ENCODE measurements at places on chromosomes 1 and 21. TPM values are rescaled to one million over a fixed set of nuclear protein-coding genes. Genes with fewer than 3 reads are reported as not detected.

DNA sequence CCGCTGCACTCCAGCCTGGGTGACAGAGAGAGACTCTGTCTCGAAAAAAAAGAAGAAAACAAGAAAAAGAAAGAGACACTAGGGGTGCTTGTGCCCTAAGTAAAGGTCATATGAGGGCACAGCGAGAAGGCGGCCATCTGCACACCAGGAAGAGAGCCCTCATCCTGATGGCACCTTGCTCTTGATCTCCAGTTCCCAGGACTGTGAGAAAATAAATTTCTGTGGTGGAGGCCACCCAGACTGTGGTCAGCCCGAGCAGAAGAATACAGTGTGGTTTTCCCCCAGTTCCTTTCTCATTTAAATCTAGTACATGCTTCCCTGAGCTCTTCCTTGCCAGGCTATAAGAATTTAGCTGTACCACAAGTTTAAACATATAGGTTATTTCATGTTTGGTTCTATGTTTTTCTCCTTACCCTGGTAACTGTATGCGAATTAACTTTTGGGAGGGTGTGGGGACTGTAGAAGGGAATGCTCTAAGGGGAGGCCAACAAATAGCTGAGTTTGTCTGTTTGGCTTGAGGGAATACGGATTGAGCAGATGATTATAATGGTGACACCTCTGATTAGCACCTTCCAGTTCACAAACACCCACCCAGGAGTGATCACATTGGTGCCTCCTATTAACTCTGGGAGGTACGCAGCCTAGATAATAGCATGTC, 119.6 kb upstream of the ERRFI1 start:
- H3K4me3 ChIP-seq = no peak overlapping the region
- H3K4me1 ChIP-seq = 0 out of 2 replicates have a peak, but pooled peaks cover 3% of the 10 kb centered on the region
- H3K27me3 ChIP-seq = no peaks in the 10 kb centered on the region
- no peak overlapping the region for H3K27ac ChIP-seq
- no peaks in the 10 kb centered on the region for H3K36me3 ChIP-seq

Gene FLG2
- not detected for total RNA-seq

Gene SH3BGR
- 1.6 TPM for total RNA-seq

- peaks cover 11% of the 10 kb centered on the region for H3K4me1 ChIP-seq
- H3K27ac ChIP-seq = no peak overlapping the region
- H3K4me3 ChIP-seq = no peak overlapping the region
- peaks cover 2% of the 10 kb centered on the region for H3K36me3 ChIP-seq
- H3K27me3 ChIP-seq = no peaks in the 10 kb centered on the region
Observed at GRCh38 chr1:10071640-10072039, 38.9 kb downstream of the UBE4B start.

Gene APOBEC4
- not detected for total RNA-seq

DNA sequence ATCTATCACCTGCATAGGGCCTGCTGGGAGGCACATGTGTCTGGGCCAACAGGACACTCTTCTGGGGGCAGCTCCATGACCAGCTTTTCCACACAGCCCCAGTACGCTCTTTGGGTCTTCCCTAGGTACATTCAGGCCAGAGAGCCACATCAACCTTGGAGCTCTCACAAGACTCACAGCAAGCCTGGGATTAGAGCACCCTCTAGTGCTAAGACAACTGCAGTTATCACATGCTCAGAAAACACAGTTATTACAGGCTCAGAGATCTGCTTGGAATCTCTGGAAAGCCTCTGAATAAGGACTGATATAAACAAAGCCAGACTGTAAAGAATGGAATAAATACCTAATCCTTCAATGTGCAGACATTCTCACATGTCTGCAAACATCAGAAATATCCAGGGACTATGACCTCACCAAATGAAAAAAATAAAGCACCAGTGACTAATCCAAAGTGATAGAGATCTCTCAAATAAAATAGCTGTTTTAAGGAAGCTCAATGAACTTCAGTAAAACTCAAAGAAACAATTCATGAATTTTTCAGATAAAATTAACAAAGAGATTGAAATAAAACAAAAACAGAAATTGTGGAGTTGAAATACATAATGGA, 563.9 kb upstream of the NR5A2 start:
- H3K27ac ChIP-seq = no peak overlapping the region
- no peaks in the 10 kb centered on the region for H3K36me3 ChIP-seq
- no peak overlapping the region for H3K4me3 ChIP-seq
- no peaks in the 10 kb centered on the region for H3K27me3 ChIP-seq
- DNase-seq = peak; percentile 82

GRCh38 chr1:78045926-78046778, at the start of gene GIPC2:
TSS of gene GIPC2 (plus strand) at chr1:78045966. CDS start at chr1:78046095, 129 bp downstream.
- H3K36me3 ChIP-seq = no peaks in the 10 kb centered on the region
- H3K4me1 ChIP-seq = no peaks in the 10 kb centered on the region
- H3K27ac ChIP-seq = no peak within 1 kb of the TSS
- peaks cover 23% of the 10 kb centered on the region for H3K27me3 ChIP-seq
- peak within 1 kb of the TSS; percentile 43 for H3K4me3 ChIP-seq

Gene DRAXIN
- total RNA-seq = under 0.01 TPM

Gene TMEM200B
- total RNA-seq = 4.8 TPM

- no peak overlapping the region for H3K27ac ChIP-seq
- peaks cover 10% of the 10 kb centered on the region for H3K36me3 ChIP-seq
- no peaks in the 10 kb centered on the region for H3K27me3 ChIP-seq
Observed at GRCh38 chr1:53826367-53826766, 11.7 kb downstream of the NDC1 start.

GRCh38 chr1:158067662-158068061, 74.2 kb downstream of the KIRREL1 start:
- peaks cover 26% of the 10 kb centered on the region for H3K4me1 ChIP-seq
- H3K4me3 ChIP-seq = no peak overlapping the region
- no peak overlapping the region for H3K27ac ChIP-seq

- H3K36me3 ChIP-seq = no peaks in the 10 kb centered on the region
- H3K27ac ChIP-seq = no peak overlapping the region
- no peaks in the 10 kb centered on the region for H3K4me1 ChIP-seq
- no peak for DNase-seq
- H3K27me3 ChIP-seq = peaks cover 58% of the 10 kb centered on the region
- no peak overlapping the region for H3K4me3 ChIP-seq
Observed at GRCh38 chr1:10779841-10780240, 16.6 kb downstream of the CASZ1 start.

DNA sequence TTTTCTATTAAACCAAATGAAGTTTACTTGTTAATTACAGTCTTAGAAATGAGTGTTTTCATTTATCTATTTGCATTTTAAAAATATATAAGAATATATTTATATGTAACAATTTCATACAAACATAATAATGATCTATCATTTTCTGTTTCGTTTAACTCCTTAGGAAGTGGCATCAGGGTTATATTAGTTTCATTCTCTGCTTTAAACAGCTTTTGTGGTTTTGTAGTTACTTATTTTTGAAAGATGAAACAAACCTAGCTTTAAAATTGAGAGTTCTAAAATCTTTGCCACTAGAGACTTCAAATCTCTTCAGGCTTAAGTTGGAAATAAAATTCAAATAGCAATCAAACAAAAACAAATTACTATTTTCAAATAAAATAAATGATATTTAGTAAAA, 2110.6 kb downstream of the MRPL39 start:
- H3K27me3 ChIP-seq = no peaks in the 10 kb centered on the region
- no peak overlapping the region for H3K27ac ChIP-seq
- H3K4me3 ChIP-seq = no peak overlapping the region

Gene TGFB2
- total RNA-seq = 5.3 TPM

Gene KIF26B
- total RNA-seq = 0.83 TPM

GRCh38 chr1:78142736-78143135, 97.0 kb downstream of the GIPC2 start:
- no peaks in the 10 kb centered on the region for H3K36me3 ChIP-seq
- H3K27ac ChIP-seq = no peak overlapping the region
- H3K4me1 ChIP-seq = no peaks in the 10 kb centered on the region
- no peak overlapping the region for H3K4me3 ChIP-seq
- no peaks in the 10 kb centered on the region for H3K27me3 ChIP-seq

Gene PLA2G2C
- total RNA-seq = not detected

GRCh38 chr1:176896216-176896615, 268.3 kb downstream of the ASTN1 start:
- DNase-seq = no peak
- no peak overlapping the region for H3K27ac ChIP-seq
- no peak overlapping the region for H3K4me3 ChIP-seq
- no peaks in the 10 kb centered on the region for H3K27me3 ChIP-seq

Gene CD84
- total RNA-seq = not detected

Gene CLEC20A
- not detected for total RNA-seq

Gene AMY2A
- total RNA-seq = not detected

DNA sequence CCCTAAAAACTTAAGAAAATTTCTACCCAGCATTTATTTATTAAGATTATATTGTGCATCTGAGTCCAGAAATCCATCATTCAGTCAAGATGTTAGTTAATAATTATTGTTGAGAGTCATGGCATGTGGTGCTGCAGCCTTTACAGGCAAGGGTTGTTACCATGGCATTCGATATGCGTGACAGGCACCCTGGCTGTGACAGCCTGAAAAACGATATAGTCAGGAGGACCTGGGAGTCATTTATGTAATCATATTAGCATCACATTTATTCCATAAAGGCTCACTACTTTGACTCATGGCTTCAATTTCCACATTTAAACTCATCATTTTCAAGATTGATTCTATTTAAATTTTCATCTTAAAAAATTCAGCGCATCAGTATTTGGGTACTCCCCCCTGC, 68.0 kb downstream of the CACHD1 start:
- no peak for DNase-seq
- no peak overlapping the region for H3K27ac ChIP-seq

DNA sequence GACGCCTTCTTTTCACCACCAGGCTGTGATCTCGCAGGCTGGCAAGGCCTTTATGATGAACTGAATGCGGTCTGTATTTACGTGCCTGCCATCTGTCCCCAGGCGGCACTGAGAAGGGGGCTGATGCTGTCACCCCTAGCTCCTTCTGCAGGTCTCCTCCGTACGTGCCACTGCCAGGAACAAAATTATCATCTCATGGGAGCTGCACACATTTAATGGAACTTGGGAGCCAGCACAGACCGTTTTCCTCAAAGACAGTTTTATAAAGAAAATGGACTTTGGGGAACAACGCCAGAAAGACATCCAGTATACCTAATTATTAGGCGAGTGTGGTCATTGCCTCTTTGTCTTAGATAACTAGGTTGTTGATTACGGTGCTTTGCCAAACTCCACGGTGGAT, 434.5 kb downstream of the KIF26B start:
- H3K36me3 ChIP-seq = no peaks in the 10 kb centered on the region
- H3K4me1 ChIP-seq = peaks cover 5% of the 10 kb centered on the region
- no peak overlapping the region for H3K27ac ChIP-seq
- no peaks in the 10 kb centered on the region for H3K27me3 ChIP-seq
- H3K4me3 ChIP-seq = no peak overlapping the region

DNA sequence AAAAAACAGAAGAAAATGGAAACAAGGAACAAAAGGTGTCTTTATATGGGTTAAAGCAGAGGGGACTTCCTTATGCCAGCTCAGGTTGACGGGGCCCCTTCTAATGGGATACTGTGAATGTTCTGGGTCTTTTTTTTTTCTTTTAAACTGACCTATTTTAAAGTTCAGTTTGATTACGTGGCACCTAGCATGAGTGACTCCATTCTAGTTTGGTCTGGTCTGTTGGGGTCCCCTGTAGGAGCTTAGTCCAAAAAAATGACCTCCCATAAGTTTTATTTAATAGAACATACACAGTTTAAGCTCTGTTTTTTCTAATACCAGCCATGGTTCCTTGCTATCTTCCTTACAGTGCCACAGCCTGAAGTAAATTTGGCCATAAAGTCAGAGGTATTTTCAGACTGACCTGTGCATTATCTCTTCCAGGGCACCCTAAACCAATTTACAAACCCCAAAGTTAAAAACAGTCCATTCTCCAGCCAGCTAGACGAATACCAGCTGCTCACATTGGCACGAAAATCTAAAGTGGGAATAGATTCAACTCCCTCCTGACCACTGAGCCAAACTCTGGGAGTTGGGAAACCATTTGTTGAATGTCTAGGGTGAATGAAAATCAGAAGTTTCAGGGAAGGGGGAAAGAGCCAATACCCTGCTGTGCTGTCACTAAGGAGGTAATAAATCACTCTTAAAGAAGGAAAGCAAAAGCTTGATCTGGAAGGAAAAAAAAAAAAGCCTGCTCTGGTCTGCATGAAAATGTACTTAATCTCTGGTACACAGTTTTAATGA, 42.4 kb downstream of the AKNAD1 start:
- DNase-seq = peak; percentile 38
- no peaks in the 10 kb centered on the region for H3K27me3 ChIP-seq
- peak overlapping the region; percentile 28 for H3K27ac ChIP-seq
- H3K4me1 ChIP-seq = peaks cover 12% of the 10 kb centered on the region
- no peak overlapping the region for H3K4me3 ChIP-seq
- peaks cover 7% of the 10 kb centered on the region for H3K36me3 ChIP-seq

GRCh38 chr1:6040444-6040843, 5.2 kb upstream of the KCNAB2 start:
- no peak for DNase-seq
- no peak overlapping the region for H3K27ac ChIP-seq
- no peaks in the 10 kb centered on the region for H3K36me3 ChIP-seq
- peaks cover 7% of the 10 kb centered on the region for H3K27me3 ChIP-seq
- H3K4me1 ChIP-seq = no peaks in the 10 kb centered on the region

GRCh38 chr1:235892734-235893413, 26.2 kb upstream of the LYST start:
- peaks cover 8% of the 10 kb centered on the region for H3K27me3 ChIP-seq
- no peak for DNase-seq
- no peaks in the 10 kb centered on the region for H3K4me1 ChIP-seq
- no peaks in the 10 kb centered on the region for H3K36me3 ChIP-seq
- H3K27ac ChIP-seq = no peak overlapping the region

DNA sequence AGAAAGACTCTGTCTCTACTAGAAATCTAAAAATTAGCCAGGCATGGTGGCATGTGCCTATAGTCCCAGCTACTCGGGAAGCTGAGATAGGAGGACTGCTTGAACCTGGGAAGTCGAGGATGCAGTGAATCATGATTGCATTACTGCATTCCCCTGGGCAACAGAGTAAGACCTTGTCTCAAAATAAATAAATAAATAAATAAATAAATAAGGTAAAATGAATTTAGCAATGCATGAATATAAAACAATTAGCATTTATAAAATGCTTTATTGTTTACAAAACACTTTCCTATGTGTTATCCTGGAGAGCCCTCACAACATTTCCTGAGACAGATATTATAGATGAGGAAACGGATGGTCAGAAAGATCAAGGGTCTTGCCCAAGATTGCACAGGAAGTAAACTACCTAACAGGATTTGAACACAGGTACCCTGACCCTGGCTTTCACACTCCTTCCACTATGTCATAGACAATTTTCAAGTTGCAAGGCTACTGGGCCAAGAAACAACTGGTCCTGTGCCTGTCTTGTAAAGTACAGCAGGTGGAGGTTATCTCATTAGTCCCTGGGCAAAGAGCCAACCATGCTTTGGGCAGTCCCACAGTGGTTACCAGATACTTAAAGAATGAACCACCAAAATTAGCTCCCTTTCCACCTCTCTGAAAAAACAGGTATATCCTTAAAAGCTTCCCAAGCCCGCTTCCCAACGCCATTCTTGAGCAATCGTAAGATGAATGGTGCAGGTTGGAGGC, 15.4 kb upstream of the VSIG8 start:
- peaks cover 15% of the 10 kb centered on the region for H3K4me1 ChIP-seq
- H3K36me3 ChIP-seq = no peaks in the 10 kb centered on the region
- H3K27me3 ChIP-seq = no peaks in the 10 kb centered on the region
- no peak for DNase-seq
- H3K27ac ChIP-seq = no peak overlapping the region

All from IMR-90 (cell line).